ENCODE measurements at places on chromosomes 4 and X. TPM values are rescaled to one million over a fixed set of nuclear protein-coding genes. Genes with fewer than 3 reads are reported as not detected.

Gene QRFPR
- 1.6 TPM for total RNA-seq

Gene INTU
- 1.6 TPM for total RNA-seq

Gene UCP1
- total RNA-seq = not detected

Gene ADH1C
- total RNA-seq = not detected

Gene DUX4
- total RNA-seq = not detected

Gene MYOZ2
- 0.13 TPM for total RNA-seq

Gene AGTR2
- not detected for total RNA-seq

Gene MAGEE1
- total RNA-seq = 0.25 TPM

Gene NLGN4X
- total RNA-seq = 0.13 TPM

Gene DOCK11
- total RNA-seq = 1.1 TPM

Gene NPY5R
- not detected for total RNA-seq

Gene MTCP1
- total RNA-seq = 3.7 TPM

Gene GPR143
- 1.9 TPM for total RNA-seq

Gene BANK1
- 0.47 TPM for total RNA-seq

Gene SLIT2
- total RNA-seq = 2.4 TPM

Gene PRR32
- not detected for total RNA-seq

Gene SPANXA2
- not detected for total RNA-seq

Gene SMIM14
- 8.4 TPM for total RNA-seq

Gene PNMA6F
- not detected for total RNA-seq

Gene ALAS2
- total RNA-seq = not detected

Gene TEX13C
- not detected for total RNA-seq

Gene ADRA2C
- total RNA-seq = not detected

Gene KIF4A
- 21.7 TPM for total RNA-seq

Gene BEX5
- total RNA-seq = 3.5 TPM

Gene NSG1
- 2.7 TPM for total RNA-seq

Gene ZNF141
- 2.5 TPM for total RNA-seq

Gene TEX13B
- total RNA-seq = not detected

Gene PHKA1
- 6.3 TPM for total RNA-seq

Gene CCKAR
- not detected for total RNA-seq

Gene NPY2R
- total RNA-seq = not detected

Gene PCSK1N
- not detected for total RNA-seq

Gene C4orf50
- total RNA-seq = under 0.01 TPM

Gene G3BP2
- 136 TPM for total RNA-seq

Gene ERCC6L
- total RNA-seq = 7.9 TPM

Data from mammary microvascular endothelial cell (primary cell).